Stimulated activated CD4-positive, alpha-beta T cell treated with anti-CD3 and anti-CD28 coated beads, Interleukin-12 subunit alpha, Interleukin-12 subunit beta, amount 100 ng/mL, for 48 hours (primary cell): ENCODE measurements at places on chromosomes 5 and 9.
A peak's percentile ranks its signal among the peaks of the same experiment; 100 is the strongest.

- no peak for DNase-seq
These were observed 29.7 kb upstream of the BASP1 start for GRCh38 chr5:17187786-17188170.

GRCh38 chr9:89955144-89955543 lies 350.3 kb downstream of the GADD45G start:
- no peak for DNase-seq

GRCh38 chr5:15554542-15554941 lies 54.6 kb downstream of the FBXL7 start:
- DNase-seq = no peak

- no peak for DNase-seq
These were observed 120.9 kb upstream of the PITX1 start for GRCh38 chr5:135154961-135155360.

GRCh38 chr5:58921159-58921558 lies 338.3 kb downstream of the RAB3C start:
- no peak for DNase-seq

DNA sequence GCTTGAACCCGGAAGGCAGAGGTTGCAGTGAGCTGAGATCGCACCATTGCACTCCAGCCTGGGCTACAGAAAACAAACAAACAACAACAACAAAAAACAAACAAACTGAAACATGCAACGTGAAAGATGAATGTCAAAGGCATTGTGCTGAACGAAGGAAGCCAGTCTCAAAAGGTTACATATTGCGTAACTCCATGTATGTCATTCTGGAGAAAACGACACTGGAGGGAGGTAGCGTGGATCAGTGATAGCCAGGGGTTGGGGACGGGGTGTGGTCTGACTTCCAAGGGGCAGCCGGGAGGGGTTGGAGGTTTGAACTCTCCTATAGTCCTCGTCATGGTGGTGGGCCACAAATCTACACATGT lies 12.1 kb upstream of the WDR5 start:
- DNase-seq = no peak

DNA sequence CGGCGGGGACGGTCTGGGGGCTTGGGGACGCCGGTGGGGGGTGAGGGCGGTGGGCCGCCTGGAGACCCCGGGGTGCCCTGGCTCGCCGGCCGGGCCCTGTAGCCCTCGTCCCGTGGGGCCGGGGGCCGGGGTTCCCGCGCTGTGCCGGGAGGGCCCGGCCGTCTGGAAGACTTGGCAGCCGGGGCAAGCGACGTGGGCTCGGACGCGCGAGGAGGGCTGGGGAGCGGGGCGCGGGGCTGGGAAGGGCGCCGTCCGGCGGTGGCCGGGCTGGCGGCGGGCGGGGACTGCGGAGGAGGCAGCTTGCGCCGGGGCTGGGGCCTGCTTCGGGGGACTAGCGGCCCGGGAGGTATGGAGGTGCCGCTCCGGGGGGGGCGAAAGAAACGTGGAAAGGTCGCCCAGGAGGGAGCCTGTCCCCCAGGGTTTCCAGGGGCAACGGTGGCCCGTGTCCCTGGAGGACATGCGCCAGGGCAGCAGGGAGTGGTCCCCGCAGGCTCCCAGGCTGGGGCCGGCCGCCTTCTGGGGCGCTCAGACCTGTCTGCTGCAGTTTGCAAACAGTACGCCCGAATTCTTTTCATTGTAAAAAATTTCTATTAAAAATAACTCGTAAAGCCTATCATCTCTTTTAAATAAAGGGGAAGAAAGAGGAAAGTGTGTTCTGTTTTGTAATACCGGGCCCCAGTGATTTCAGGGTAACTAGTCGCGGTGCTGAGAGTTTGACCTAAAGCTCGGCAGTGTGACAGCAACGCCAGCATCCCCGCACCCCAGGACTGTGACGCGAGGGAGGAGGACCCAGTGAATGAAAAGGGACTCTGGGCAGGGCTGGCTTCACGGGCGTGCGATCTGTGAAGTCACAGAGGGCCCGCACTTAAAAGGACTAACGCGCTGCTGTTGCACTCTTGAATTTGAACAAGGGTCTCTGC lies 752 bp upstream of the ANKH start:
- peak; percentile 62 for DNase-seq

DNA sequence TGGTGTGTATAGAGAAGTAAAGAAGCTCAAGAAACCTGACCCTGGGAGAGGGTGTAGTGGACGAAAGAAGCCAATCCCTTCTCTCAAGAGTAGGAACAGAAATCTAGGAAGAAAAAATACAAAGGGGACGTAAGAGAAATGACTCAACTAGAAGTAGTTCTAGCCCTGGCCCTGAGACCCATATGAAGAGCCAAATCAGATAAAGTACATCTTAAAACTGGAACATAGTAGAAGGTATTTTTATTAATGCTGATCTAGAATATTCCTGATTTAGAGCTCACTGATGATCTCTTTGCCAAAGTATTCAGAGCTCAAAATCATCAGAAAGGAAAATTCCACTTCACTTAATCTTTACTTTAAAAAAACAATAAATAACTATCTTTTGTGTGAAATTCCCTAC lies 184.8 kb downstream of the MLLT3 start:
- no peak for DNase-seq

DNA sequence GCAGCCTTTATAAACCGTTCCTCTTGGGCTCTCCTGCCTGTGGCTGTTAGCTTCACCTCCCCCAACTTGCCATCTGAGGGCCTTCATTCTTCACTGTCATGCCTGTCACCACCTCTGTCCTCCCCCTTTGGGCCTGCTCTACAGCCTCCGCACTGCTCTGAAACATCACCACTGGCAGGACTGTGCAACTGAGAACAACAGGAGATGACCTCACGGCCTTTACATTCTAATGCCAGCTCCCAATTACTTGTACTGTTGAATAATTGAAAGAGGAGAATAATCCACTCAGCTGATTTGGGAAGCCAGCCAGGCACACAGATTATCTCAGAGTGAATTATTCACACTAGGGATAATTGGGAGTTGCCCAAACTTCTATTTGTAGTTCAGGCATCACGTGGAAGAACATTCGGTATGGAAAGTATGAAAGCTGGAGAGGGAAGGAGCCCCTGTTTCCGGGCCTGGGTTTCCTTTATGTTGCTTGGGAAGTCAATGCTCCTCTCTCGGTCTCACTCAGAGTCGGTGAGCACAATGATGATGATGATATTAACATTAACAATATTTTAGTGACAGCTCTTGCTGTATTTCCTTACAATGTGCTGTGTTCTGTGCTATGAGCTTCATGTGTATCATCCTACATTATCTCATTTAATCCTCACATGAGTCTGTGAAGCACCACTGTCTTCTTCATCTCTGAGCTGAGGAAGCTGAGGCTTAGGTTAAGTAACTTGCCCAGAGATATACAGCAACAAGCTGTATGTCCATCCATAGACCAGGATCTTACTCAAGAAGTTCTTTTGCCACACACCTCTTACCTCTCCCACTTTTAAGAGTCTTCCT lies 99.3 kb upstream of the LRRTM2 start:
- DNase-seq = no peak

GRCh38 chr5:43649256-43649655 lies 46.3 kb downstream of the NNT start:
- no peak for DNase-seq
